ENCODE measurements at places on chromosomes 4 and X.

GRCh38 chr4:173073939-173074500 lies 94.6 kb upstream of the GALNT7 start:
- DNase-seq = no peak

GRCh38 chrX:131306601-131307000 lies 17.5 kb upstream of the IGSF1 start:
- DNase-seq = no peak

- DNase-seq = no peak
These were observed 65.2 kb downstream of the PHOX2B start for GRCh38 chr4:41683326-41683725.

DNA sequence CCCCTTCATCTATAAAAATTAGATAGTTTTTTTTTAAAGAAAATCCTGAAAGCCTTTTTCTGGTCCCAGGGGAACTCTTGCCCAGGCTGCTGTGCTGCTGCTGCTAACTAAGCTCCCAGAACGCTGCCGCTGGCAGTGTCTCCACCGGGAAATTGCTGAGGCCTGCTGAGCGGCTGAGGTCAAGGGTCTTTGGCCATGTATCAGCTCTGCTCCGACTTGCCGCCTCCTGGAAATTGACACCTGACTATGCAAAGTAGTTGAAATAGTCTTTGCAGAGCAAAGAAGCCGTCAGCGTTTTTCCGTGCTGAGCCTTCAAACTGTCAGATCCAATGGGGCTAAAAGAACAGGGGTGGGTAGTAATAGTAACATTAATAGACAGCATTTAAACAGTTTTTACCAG lies 839 bp downstream of the QDPR start:
- no peak for DNase-seq

- DNase-seq = no peak
These were observed 42.1 kb upstream of the KLHL34 start for GRCh38 chrX:21700275-21700674.

DNA sequence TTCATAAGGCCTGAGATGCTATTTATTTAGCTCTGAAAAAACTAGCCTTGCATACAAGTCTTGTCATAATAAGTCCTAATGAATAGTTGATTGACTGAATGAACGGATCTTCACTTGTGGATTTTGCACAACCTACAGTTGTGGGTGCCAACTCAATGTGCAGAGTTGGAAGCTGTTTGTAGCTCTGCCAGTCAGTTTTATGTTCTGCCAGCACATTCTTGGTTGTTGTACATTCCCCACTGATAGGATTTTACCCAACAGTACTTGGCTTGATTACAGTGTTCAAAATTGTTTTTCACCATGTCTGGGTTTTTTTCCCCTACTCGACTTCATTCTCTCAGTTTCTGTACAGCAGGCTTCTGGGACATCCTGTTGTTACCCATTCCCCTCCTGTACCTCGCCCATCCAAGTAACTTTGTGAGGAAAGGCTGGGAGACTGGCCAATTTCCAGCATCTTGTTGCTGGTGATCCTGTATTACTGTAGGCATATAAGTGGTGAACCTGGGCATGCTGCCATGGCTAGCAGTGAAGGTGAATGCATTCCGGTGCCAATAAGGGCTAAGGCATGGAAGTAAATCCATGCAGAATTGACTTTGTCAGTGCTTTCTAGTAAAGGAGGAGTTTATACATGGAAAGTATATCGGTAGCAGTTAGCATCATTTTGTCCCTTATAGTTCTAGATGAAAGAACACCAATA lies 22.8 kb downstream of the IL1RAPL1 start:
- DNase-seq = no peak

GRCh38 chr4:81353861-81354260 lies 117.8 kb downstream of the RASGEF1B start:
- DNase-seq = no peak

GRCh38 chrX:3712870-3713224 lies 602 bp downstream of the PRKX start:
- DNase-seq = no peak

DNA sequence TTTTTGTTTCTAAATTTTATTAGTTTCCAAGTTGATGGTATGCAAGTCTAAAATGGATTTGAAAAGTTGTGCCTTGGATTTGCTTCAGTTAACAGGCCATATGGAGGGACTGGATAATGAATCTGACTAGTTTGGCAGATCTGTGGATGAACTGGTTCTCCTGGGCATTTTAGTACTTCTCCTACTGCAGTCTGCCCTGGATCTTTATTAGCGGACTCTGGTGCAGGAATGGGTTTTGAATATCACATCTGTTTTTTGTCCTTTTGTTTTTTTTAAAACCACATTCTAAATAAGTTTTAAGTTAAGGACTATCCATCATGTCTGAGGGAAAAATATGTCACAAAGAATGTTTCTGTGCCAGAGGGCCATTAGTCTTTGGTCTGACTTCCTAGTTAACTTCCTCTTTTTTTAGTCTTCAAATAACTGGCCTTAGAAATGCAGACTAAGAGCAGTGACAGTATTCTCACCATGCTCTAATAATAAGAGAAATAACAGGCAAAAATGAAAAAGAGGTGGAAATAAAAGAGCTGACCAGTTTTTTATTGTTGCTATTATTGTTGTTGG lies 13.9 kb upstream of the DCK start:
- DNase-seq = no peak

DNA sequence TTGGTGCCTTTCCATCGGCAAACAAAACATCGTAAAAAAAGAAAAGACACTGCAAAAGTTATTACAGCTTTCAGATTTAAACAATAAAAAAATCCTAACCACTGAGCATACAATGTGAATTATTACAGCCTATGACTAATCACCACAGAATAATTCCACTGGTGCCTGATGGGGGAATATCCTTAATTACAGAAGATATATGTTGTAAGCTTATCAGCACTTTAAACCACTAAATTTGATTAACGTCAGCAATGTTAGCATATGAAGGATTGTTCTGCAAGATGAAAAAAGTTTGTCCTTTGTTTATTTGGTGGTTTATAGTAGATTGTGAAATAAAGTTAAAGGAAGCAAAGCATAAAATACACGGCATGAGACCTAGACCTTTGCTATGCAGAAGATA lies 210.2 kb upstream of the ADAMTS3 start:
- no peak for DNase-seq

GRCh38 chr4:56414135-56414670 lies 21.2 kb downstream of the PPAT start:
- no peak for DNase-seq

DNA sequence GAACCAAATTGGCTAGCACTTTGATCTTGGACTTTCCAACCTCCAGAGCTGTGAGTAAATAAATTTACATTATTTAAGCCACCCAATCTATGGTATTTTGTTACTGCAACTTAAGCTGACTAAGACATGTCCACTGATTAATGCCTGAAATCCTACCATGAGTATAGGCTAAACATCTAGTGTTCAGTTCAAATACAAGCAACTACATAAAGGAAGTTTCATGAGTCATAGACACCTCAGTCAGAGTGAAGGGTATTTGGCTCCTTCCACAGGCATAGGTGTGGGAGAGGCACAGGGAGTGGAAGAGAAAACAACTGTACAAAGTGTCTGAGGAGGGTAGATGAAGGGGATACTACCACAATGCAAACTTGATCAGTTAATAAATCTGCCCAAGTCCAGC lies 35.5 kb upstream of the PCDH19 start:
- no peak for DNase-seq

- DNase-seq = no peak
These were observed 76.3 kb downstream of the STK32B start for GRCh38 chr4:5127556-5127955.

- DNase-seq = no peak
These were observed 86.5 kb upstream of the GPM6B start for GRCh38 chrX:13903405-13903804.

DNA sequence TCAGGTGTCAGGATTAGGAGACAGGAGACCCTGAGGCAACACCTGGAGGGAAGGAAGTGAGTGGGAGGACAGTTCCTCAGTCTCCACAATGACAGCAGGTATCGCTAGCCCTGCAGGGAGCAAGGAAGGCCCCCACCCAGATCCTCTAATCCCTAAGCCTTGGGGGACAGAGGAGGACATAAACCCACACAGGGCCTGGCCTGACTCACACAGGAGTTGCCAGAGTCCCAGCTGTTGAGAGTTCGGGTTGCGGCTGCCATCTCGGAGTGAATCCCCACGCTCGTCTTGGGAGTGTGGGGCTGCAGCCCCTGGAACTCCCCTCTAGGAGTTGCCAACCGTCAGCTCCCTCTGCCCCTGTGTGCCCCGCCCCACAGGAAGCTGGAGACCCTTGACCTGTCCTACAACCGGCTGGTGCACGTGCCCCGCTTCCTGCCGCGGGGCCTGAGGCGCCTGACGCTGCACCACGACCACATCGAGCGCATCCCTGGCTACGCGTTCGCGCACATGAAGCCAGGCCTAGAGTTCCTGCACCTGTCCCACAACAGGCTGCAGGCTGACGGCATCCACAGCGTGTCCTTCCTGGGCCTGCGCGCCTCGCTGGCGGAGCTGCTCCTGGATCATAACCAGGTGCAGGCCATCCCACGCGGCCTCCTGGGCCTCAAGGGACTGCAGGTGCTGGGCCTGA lies 9.2 kb upstream of the BGN start:
- DNase-seq = no peak

- DNase-seq = no peak
These were observed 1.8 kb downstream of the ATP11C start for GRCh38 chrX:139930916-139931645.

DNA sequence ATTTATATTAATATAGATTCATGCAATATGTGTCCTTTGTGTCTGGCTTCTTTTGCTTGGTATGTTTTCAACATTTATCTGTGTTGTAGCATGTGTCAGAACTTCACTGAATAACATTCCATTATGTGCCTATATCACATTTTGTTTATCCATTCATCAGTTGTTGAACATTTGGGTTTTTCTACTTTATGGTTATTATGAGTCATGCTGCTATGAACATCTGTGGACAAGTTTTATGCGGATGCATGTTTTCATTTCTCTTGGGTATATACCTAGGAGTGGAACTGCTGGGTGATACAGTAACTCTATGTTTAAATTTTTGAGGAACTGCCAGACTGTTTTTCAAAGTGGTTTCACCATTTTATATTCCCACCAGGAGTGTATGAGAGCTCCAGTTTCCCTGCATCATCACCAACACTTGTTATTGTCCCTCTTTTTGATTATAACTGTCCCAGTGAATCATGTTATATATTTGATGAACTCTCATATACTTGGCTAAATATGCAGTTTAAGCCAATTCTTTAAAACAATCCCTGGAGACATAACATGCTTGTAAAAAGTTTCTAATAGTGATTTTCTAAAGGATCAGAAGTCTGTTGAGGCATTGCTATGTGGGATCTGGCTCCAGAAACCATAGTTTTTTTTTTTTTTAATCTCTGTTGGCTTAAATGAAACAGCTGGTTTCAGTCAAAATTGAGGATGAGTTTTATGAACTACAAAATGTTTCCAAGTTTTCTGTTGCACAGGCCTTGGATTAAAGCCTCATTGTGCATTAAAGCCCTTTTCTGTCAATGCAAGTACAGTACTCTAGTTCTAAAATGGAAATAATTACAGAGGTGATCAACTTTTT lies 21.6 kb upstream of the REPS2 start:
- DNase-seq = no peak

- no peak for DNase-seq
These were observed 42.7 kb upstream of the CITED1 start for GRCh38 chrX:72348247-72348979.

- no peak for DNase-seq
These were observed 14.4 kb upstream of the FAM9A start for GRCh38 chrX:8815460-8816065.

DNA sequence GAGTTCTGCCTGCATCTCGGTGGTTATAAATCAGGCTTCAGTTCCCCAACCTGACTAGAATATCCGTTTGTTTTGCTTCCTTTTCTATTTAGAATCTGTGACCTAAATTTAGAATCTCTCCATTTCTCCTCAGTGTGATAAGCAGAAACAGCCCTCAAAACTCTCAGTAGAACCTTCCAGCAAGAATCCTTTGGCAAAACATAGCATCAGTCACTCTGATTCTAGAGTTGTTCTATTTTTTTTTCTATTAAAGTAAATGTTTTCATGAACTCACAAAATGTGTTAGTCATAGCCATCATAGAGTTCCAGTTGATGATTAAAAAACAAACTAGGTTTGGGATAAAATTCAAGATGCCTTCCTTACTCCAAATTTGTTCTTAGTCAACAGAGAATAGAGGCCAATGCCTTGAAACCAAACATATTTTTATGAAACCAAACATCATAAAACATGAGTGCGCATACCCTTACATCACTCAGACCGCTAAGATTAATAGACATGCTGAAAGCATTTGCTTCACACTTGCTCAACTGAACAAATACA lies 13.2 kb upstream of the C1QTNF7 start:
- no peak for DNase-seq

DNA sequence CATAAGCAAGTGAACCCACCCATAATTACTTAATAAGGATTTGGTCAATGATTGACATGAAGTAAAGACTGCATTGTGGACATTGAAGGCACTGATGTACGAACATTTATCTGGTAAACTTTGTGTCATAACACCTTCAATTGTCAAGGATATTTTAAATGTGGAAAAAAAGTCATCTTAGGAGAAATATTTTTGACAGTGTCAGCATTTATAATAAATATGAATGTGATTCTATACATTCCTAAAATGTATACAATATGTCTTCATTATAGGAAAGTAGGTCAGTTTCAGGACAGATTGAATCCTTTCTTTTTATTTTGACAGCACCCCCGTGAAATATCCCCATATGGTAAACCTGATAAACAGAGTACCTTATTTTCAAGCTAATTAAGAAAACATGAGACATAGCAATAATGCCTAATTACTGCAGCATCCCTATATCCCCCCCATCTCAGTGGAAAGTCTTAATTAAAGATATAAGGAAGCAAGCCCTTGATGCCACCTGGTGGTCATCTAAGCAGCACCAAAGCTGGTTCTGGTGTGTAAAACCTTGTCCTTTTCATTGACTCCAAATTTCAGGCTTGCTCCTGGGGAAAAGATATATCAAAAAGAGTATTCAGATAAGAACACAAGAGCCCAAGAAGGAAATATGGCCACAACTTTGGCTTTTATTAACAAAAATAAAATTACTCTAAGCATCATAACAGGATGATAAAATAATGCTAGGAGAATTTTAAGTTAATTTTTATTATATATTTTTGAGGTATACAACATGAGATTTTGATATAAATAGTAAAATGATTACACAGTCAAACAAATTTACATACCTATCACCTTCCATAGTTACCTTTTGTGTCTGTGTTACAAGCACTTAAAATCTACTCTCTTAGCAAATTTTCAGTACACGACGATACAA lies 379.7 kb downstream of the TLL1 start:
- DNase-seq = no peak

Data from T follicular helper cell (primary cell).